Dermis microvascular lymphatic vessel endothelial cell (primary cell): ENCODE measurements at places on chromosomes 7 and 10. TPM values are rescaled to one million over a fixed set of nuclear protein-coding genes. Genes with fewer than 3 reads are reported as not detected.

CCNY gene
- 65.7 and 81.4 TPM in 2 replicates for total RNA-seq

TSPAN33 gene
- total RNA-seq, result under 0.01 and 0.13 TPM in 2 replicates

FAM25G gene
- not detected in 2 replicates for total RNA-seq

PNLIPRP3 gene
- total RNA-seq, result under 0.01 TPM in 1 of 2 replicates, not detected in the other

TSPAN15 gene
- 65.1 and 150 TPM in 2 replicates for total RNA-seq

ACSM6 gene
- not detected in 2 replicates for total RNA-seq

VCL gene
- total RNA-seq, result 58.5 and 71.2 TPM in 2 replicates

TUBB8 gene
- under 0.01 TPM in 1 of 2 replicates, not detected in the other for total RNA-seq

INA gene
- total RNA-seq, result 0.13 TPM in 2 replicates

DPYSL4 gene
- 5.6 and 5.8 TPM in 2 replicates for total RNA-seq

DNA sequence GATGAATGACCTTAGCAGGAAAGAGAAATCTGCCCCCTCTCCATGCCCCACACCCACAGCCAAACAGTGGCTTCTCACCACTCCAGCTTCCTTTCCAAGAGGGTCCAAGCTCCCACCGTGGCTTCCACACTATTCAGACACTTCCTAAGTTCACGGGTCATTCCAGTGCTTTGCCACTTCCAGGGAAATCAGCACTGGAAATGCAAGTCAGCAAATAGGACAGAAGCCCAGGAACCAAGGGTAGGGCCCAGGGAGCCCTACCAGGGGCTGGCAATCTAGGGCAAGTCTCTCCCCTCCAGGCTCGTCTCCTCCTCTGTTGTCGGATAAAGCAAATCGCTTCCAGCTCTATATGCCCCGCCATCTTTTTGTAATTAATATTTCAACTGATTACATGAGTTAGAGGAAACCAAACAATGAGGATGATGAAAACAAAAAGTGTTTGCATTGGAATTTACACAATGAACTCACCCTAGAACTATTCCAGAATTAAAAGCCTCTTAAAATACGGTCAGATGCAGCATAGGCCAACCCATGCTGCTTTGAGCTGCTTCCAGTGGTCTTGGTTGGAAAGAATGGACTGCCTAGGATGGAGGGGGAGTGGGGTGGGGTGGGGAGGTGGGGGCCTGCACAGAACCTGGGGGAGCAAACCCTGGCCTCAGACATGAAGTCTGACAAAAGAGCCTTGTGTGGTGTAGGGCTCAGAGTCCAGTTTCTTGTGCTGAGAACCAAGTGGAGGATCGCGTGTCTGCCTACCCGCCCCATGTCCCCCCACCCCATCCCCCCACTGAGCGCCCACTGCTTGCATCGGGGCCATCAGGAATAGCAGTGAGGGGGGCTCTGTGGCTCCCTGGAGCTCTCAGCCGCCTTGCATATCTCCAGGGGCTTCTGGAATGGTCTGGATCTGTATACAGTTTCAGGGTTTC lies 74.6 kb upstream of the CPXM2 start:
- DNase-seq, result no peak

- DNase-seq, result no peak
Measured at GRCh38 chr7:18786196-18786727, 290.7 kb downstream of the HDAC9 start.

GRCh38 chr7:55061726-55062499 lies 43.1 kb downstream of the EGFR start:
- no peak for DNase-seq

DNA sequence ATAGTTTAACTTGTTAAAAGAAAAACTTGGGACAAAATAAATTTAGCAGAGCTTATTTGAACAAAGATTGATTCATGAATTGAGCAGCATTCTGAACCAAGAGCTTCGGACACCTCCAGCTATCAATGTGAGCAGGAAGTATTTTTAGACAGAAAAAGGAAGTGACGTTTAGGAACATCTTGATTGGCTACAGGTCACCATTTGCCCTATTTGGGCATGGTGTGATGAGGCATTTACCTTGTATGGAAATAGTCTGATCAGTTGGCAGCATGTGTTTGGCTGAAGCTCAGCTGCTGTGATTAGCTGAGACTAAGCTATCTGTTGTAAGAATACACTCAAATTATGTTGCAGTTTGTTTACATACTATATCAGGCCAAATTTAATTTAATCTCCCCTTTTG lies 185.1 kb downstream of the ATRNL1 start:
- no peak for DNase-seq

- no peak for DNase-seq
Measured at GRCh38 chr10:110481919-110482318, 15.8 kb upstream of the DUSP5 start.

DNA sequence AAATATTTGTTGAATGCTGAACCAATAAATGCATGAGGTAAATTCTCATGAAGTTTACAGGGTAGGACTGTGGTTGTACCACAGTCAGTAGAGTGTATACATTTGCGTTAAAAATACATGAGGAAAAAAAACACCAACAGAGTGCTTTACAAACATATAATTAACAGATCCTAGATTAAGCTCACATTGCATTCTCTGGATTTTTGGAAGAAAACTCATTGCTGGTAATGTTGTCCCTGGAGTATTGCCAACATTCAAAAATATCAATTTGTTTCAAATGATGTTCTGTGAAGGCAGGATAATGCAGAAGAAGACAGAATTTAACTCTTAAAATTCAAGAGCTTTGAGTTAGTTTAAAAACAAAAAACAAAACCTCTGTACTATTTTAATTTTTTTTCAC lies 95.5 kb downstream of the MBL2 start:
- peak; percentile 3 for DNase-seq

GRCh38 chr7:130946114-130946513 lies 212.1 kb upstream of the KLF14 start:
- no peak for DNase-seq

GRCh38 chr7:32074787-32075585 lies 4.8 kb upstream of the PDE1C start:
- DNase-seq, result no peak

- no peak for DNase-seq
Measured at GRCh38 chr7:12570534-12571461, at the start of gene SCIN. Gene SCIN (plus strand): TSS chr7:12570720. CDS start chr7:12570787, 67 bp downstream.

DNA sequence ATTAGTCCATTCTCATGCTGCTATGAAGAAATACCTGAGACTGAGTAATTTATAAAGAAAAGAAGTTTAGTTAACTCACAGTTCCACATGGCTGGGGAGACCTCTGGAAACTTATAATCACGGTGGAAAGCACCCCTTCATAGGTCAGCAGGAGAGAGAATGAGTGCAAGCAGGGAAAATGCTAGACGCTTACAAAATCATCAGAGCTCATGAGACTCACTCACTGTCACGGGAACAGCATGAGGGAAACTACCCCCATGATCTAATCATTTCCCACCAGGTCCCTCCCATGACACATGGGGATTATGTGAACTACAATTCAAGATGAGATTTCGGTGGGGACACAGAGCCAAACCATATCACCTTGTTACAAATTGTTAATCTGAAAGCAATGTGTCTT lies 15.8 kb downstream of the TAS2R39 start:
- no peak for DNase-seq

DNA sequence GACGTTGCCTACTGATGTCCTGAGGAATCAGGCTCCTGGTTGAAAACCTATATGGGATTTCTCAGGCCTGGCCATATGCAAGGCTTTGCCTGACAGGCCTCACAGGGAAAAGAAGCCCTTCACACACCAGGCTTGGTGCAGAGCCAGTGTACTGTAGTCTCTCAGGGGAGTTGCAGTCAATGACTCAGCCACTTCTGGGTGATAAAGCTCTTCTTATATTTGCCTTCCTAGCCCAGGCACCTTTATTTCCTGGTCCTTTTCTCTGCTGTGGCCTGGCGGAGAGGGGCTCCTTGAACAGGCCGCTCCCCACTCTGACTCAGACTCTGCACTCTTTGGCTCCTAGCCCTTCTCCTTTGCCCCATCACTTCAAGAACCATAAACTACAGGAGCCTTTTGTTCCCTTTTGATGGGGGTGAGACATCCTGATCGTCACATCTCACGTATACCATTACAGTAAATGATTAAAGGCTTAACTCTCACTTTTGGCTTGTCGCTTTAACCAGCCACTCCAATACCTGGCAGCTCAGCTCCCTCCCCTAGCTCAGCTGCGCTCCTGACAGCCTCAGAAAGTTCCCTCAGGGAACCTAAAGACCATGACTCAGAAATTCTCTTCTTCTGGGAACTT lies 33.5 kb downstream of the DPY19L1 start:
- DNase-seq, result no peak

DNA sequence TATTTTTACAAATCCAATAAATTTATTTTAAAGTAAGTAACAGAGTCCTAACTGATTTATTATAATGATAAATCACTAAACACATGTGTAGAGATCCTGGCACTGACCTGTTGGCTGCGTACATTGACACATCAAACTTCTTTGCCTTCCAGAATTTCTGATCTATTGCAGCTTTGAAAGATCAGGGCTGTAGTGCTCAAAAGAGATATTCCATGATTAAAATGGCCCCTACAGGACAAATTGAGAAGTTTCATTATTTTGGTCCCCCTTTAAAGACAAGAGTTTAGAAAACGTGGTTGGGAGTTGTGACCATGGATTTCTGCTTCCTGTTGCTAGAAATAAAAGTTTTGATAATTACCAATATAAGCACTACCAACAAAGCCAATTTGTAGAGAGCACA lies 87.7 kb upstream of the PDK4 start:
- DNase-seq, result peak; percentile 66

GRCh38 chr7:78265071-78265470 lies 466.5 kb downstream of the PHTF2 start:
- no peak for DNase-seq

GRCh38 chr10:49335364-49335972 lies 36.5 kb downstream of the C10orf71 start:
- DNase-seq, result no peak

- DNase-seq, result peak; percentile 65
Measured at GRCh38 chr7:116772423-116772863, 89.9 kb upstream of the CAPZA2 start.

- DNase-seq, result no peak
Measured at GRCh38 chr7:138472292-138473079, 12.4 kb downstream of the TRIM24 start.

DNA sequence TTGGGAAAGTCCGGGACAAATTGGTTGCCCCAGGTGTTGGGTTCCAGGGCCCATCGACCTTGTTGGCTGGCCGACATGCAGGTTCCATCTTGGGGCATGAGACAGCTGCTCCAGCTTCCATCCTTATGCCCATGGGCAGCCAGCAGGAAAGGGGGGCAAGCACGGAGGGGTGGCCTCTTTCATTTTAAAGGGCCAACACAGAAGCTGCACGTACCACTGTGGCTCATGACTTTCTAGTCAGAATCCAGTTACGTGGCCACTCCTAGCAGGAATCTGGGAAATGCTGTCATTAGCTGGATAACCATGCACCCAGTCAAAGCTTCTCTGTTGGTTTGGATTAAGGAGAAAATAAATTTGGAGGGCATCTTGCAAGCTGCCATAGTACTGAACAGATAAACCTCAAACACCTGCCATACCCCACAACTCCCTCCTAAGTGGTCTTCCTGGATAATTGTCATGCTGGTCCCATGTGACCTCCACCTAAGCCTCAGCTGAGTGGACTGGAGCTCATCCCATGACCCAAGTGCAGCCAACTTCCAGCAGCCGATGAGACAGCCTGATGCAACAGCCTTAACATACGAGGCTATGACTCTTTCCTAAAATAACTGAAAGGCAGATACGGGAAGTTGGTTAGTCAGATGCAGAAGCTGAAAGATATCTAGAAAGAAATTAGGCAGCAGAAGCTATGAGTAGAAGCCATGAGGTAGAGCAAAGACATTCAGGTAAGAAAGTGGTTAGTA lies 21.4 kb upstream of the GSDME start:
- DNase-seq, result no peak

- DNase-seq, result no peak
Measured at GRCh38 chr7:6078548-6078947, 47.4 kb downstream of the ANKRD61 start.

- DNase-seq, result no peak
Measured at GRCh38 chr7:129110258-129110981, 34.1 kb upstream of the TSPAN33 start.

DNA sequence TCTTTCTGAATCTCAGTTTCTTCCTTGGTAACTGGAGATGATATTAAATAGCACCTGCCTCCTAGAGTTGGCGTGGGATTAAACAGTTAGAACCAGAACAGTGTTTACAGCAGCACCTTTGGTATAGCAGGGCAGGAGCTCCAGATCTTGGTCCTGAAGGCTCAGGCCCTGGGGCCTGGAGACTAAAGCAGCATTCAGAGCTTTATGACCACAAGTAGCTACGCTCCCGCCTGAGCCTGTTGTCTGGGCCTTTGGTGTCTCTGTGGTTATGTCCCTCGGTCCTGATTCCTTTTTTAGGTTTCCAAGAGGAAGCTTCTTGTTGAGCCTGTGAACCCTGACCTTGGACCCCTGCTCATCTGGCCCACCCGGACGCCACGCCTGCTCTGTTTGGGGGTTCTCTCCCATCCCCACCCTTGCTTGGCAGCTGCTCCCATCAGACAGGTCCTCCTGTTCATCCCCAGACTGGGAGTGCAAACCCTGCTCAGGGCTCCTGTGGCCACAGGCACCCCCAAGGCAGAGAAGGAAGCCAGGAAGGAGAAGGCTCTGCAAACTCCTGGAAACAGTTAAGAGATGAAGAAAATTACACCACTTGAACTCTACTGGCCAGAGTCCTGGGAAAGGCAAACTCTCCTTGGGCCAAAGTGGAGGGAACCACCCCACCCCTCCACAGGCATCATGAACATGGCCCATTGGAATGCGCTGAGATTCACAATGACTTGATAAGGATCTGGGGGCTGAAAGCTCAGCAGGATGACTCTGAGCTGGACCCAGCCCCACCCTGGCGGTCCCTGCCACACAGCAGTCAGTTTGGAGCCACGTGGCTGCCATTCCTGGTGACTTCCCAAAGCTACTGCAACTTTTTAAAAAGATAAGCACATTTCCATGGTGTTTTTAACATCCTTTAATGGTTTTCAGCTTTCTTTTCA lies 50.1 kb upstream of the TMEM72 start:
- no peak for DNase-seq

DNA sequence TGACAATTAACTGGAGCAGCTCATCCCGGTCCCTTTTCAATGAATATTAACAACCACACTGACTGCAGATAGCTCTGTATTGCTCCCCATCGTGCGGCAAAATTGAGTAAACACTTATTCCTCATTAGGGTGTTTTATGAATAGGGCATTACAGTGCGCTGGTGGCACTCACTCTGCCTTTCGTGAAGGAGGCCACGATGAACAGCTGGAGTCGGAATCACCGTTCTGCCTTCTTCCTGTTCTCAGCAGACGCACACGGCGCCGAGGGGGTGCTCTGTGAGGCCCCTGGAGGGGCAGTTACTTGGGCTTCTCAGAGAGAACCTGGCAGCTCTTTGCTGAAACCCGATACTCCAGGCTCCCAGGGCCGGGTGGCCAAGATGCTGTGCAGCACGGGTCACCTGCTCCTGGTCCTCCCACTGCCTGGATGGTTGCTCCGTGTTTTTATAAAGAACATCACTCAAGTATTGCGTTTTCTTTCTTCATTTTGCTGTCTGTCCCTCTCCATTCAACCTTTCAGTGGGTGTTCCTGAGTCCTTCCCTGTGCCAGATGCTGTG lies 241.9 kb downstream of the GLRX3 start:
- no peak for DNase-seq
